ENCODE measurements at places on chromosomes 16 and 17.

- DNase-seq: no peak
Observed at GRCh38 chr17:36650096-36650775, 48.9 kb downstream of the MRM1 start.

- DNase-seq: no peak
Observed at GRCh38 chr17:62105357-62105756, 40.3 kb upstream of the MED13 start.

DNA sequence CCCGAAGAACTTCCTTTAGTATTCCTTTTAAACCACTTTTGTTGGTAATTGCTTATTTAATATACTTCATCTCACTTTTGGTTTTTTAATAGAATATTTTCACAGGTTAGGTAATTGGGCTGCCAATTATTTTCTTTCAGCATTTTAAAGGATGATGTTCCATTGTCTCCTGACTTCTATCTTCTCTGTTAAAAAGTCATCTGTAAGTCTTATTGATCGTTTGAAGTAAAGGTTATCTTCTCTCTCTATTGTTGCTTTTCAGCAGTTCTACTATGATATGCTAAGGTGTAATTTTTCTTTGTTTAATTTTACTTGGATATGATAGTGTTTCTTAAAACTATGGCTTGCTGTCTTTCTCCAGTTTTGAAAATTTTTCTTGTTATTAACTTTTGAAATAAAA is 307.5 kb downstream of the MAP2K4 start:
- no peak for DNase-seq

- DNase-seq: no peak
Observed at GRCh38 chr17:61144137-61144536, 255.5 kb upstream of the TBX2 start.

DNA sequence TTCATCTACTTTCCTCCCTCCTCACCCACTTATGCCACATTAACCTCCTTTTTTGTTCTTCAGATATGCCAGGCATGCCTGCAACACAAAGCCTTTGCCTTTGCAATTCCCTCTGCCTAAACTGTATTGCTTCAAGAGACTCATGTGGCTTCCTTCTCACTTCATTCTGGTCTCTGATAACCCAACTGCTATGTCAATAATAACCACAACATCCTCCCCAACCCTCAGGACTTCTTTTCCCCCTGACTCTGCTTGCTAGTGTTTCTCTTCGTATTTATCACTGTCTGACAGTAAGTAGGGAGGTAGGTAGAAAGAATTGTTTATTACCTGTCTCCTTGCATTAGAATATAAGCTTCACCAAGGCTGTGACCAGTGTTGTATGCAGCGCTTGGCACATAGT is 22.4 kb downstream of the RBL2 start:
- DNase-seq: peak; percentile 43

- DNase-seq: no peak
Observed at GRCh38 chr16:47503936-47504335, 42.8 kb downstream of the PHKB start.

DNA sequence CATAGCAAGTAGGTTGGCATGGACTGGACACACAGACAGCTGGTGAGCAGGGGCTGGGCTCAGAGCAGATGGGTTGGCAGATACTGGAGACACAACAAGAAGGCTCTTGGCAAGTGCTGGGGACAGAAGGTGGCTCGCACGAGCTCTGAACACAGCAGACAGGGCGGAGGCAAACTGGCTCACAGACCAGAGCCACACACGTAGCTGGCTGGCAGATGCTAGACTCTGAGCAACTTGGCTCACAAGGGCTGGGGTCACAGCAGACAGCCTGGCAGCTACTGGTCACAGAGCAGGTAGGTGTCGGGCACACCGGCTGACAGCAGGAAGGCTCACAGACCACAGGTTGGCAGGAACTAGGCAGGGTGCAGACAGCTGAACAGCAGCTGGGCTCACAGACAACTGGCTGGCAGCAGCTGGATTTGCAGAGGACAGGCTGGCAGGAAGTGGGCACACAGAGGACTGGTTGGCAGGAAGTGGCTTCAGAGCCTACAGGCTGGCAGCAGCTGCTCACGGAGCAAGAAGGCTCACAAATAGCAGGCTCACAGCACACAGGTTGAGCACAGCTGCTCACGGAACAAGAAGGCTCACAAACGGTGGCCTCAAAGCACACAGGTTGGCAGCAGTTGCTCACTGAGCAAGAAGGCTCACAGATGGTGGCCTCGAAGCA is 725 bp downstream of the KRTAP16-1 start:
- peak; percentile 90 for DNase-seq

DNA sequence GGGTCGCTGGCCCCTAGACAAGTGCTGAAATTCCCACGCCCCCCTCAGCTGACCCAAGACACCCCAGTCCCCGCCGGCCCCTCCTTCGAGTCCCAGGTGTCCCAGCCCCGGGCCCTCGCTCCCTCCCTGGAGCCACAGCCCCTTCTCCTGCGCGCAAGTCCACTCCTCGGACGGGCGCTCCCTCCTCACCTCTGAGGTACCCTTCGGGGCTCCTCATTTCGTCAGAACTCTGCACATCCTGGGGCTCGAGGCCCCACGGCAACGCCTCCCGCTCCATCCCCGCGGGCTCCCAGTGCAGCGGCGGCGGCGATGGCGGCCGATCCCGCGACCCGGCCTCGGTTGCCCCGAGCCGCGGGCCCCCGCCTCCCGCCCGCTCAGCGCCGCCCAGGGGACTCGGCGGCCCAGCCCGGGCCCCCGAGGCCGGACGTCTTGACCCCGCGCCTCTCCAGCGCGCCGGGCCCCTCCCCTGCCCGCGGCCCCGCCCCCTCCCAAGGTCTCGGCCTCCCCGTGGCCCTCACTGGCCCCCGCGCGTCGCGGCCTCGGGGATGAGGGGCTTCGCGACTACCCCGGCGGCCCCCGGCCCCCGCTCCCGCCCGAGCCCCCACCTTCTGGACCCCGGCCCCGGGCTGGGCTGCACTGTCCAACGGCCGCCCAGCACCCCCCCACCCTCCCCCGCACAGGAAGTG is at the start of gene ZNF768:
Gene ZNF768 (minus strand): TSS at position 430 of the 686 bp plus-strand sequence. CDS start 153 bp downstream, at position 277.
- DNase-seq: no peak

DNA sequence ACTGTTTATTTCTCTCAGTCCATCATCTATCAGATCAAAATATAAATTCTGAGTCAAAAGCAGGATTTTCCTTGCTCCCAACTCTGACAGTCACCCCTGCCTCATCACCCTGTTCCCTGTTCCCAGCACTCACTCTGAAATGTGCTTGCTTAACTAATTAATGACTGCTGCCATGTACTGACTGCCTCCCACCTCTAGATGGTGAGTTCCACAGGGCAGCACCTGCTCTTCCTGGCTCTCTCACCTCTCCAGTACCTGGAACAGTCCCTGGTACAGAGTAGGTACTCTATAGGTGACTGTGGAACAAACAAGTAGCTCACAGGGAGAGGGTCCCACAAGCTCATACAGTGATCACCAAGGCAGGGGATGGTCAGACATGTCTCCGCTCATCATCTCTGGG is 114.3 kb upstream of the C16orf82 start:
- no peak for DNase-seq

- no peak for DNase-seq
Observed at GRCh38 chr17:44235583-44235936, 16.1 kb upstream of the UBTF start.

GRCh38 chr17:51907041-51907440 is 251.5 kb downstream of the CA10 start:
- no peak for DNase-seq

DNA sequence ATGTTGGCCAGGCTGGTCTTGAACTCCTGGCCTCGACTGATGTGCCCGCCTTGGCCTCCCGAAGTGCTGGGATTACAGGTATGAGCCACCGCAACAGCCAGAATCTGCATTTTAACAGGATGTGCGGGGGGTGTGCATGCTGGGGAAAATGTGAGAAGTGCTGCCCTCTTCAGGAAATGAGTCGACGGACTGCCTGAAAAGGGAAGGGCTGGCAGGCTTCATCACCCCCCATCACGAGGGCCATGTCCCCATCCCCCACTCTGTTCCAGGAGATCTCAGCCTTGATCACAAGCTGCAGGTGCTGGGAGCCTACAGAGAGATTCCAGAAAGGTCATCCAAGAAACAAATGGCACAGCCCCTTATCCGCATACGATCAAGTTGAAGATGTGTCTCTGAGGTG is 195.3 kb upstream of the RPL38 start:
- peak; percentile 20 for DNase-seq

GRCh38 chr16:3561626-3562025 is 15.6 kb downstream of the NLRC3 start:
- DNase-seq: no peak

GRCh38 chr16:5905935-5906334 is 808.3 kb upstream of the EEF2KMT start:
- no peak for DNase-seq

DNA sequence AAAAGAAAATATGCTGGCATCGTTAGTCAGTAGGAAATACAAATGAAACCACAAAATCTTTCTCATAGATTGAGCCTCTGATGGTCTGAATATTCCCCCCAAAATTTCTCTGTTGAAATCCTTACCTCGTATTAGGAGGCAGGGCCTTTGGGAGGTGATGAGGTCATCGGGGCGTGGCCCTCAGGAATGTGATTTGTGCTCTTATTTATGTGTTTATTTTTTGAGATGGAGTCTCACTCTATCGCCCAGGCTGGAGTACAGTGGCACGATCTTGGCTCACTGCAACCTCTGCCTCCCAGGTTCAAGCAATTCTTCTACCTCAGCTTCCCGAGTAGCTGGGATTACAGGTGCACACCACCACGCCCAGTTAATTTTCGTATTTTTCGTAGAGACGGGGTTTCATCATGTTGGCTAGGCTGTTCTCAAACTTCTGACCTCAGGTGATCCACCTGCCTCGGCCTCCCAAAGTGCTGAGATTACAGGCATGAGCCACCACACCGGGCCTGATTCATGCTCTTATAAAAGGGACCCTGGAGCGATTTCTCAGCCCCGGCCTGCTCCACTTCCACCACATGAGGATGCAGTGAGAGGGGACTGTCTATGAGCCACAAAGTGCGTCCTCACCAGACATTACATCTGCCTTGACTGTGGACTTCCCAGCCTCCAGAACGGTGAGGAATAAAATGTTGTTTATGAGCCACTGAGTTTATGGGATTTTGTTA is 53.1 kb downstream of the DNAH17 start:
- DNase-seq: no peak

GRCh38 chr16:87466975-87467501 is 25.8 kb downstream of the ZCCHC14 start:
- DNase-seq: no peak

GRCh38 chr17:2068519-2069051 is 13.7 kb downstream of the HIC1 start:
- DNase-seq: no peak

DNA sequence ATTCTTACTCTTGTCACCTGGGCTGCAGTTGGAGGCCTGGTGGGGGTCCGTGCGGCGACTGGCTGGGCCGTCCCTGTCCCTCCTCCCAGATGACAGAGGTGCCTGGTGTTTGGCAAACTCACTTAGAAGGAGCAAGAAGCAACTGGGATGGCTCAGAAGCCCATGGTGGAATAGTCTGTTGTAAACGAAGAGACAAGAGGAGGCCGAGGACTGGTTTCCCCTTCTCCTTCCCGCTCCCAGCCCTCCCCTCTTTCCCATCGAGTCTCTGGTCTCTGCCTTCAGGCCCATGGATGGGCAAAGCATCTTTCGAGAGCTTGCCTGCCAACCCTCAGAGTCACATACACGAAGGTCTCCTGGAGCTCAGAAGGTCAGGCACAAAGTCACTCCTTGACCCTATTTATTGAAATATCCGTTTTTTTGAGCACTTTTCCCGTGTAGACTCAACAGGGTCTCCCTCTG is 364.4 kb downstream of the SEC14L1 start:
- DNase-seq: peak; percentile 4

- DNase-seq: peak; percentile 20
Observed at GRCh38 chr17:74547736-74548135, 1.8 kb upstream of the CD300C start.

DNA sequence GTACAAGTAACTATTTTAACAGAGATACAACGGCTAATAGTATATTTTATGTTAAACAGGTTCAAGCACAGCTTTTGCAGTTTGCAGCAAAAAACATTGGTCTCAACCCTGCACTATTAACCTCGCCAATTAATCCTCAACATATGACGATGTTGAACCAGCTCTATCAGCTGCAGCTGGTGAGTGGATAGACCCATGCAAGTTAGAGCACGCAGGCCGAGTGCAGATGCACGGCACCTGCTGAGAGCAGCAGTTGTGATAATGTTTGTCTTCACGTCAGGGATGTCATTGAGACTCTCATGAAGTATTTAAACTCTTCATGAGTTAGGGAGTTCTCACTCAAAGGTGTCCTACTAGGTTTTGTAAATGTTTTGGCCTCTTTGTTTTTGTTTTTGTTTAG is 45.6 kb downstream of the TMC6 start:
- DNase-seq: no peak

- no peak for DNase-seq
Observed at GRCh38 chr16:78720416-78720815, 621.0 kb downstream of the WWOX start.

DNA sequence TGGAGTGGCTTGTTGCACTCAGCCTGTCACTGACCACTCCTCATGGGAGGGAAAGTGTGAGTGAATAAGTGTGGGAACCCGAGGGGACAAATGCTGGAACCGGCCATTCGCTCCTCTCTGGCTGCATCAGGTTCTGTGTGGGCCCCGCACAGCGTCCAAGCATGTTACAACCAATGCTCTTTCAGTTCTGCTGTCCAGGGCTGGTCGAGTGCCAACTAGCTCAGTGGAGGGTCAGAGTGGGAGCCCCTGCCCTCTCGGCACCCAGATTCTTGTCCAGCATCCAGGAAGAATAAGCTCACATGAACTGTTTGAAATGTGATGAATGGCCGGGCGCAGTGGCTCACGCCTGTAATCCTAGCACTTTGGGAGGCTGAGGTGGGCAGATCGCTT is 48.3 kb upstream of the FBXO47 start:
- no peak for DNase-seq

DNA sequence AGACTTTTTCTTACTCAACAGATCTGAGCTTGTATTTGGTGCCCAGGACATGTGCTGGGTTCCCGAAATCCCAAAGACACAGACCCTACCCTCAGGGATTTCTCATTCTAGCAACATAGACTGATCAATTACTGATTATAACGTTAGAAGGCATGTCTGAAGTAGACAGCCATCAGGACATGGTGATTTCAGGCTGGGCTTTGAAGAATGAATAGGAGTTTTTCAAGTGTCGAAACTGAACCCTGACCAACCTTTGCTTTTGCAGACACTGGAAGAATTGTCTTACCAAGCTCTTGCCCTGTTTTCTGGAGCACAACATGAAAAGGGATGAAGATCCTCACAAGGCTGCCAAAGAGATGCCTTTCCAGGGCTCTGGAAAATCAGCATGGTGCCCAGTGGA is 40.0 kb upstream of the IL21R start:
- DNase-seq: no peak

DNA sequence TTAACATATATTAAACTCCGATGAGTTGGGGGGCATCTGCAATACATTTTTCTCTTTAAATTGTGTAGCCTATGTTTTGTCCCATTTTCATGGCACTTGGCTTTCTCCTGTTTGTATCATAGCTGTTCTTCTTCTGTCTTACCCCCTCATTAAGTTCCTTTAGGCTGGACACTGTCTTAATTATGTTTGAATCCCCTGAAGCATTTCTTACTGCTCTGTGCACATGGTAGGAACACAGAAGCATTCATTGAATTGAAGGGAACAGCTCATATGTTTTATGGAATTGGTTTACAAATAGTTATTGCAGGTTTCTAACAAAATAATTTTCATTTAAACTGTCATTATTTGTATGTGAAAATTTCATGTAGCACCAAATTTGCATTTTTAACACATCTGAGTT is 176.8 kb downstream of the TANC2 start:
- DNase-seq: no peak

- DNase-seq: no peak
Observed at GRCh38 chr16:53768593-53768992, 64.6 kb downstream of the FTO start.

- DNase-seq: no peak
Observed at GRCh38 chr17:49132317-49132698, 261 bp upstream of the B4GALNT2 start.

GRCh38 chr17:15108992-15109391 is 156.1 kb downstream of the PMP22 start:
- no peak for DNase-seq

Data from CD4-positive, alpha-beta T cell treated with Interleukin-15 for 1 hour (primary cell).